Glutamatergic neuron (in vitro differentiated cells): ENCODE measurements at places on chromosomes 5 and 9. TPM values are rescaled to one million over a fixed set of nuclear protein-coding genes. Genes with fewer than 3 reads are reported as not detected.

The PCDHGA11 gene
- total RNA-seq: 12.5 TPM

GRCh38 chr5:16490911-16491310 is 25.3 kb upstream of the ZNF622 start:
- no peak overlapping the region for H3K4me3 ChIP-seq
- peaks cover 4% of the 10 kb centered on the region for H3K4me1 ChIP-seq
- DNase-seq: no peak
- no peak overlapping the region for H3K27ac ChIP-seq
- H3K27me3 ChIP-seq: no peaks in the 10 kb centered on the region

The FAM221B gene
- not detected for total RNA-seq

GRCh38 chr5:101943784-101944183 is 352.3 kb downstream of the SLCO4C1 start:
- no peak overlapping the region for H3K4me3 ChIP-seq
- no peaks in the 10 kb centered on the region for H3K36me3 ChIP-seq
- DNase-seq: no peak
- H3K27ac ChIP-seq: no peak overlapping the region

- no peak overlapping the region for H3K4me3 ChIP-seq
- DNase-seq: no peak
- H3K36me3 ChIP-seq: no peaks in the 10 kb centered on the region
- H3K4me1 ChIP-seq: no peaks in the 10 kb centered on the region
These were observed 142.9 kb downstream of the DMAC1 start for GRCh38 chr9:7656636-7657035.

GRCh38 chr9:101468116-101468515 is 32.5 kb upstream of the ALDOB start:
- H3K4me3 ChIP-seq: no peak overlapping the region
- peaks cover 2% of the 10 kb centered on the region for H3K27me3 ChIP-seq
- no peak for DNase-seq
- peaks cover 9% of the 10 kb centered on the region for H3K4me1 ChIP-seq

- H3K27ac ChIP-seq: no peak overlapping the region
- no peak overlapping the region for H3K4me3 ChIP-seq
- H3K36me3 ChIP-seq: no peaks in the 10 kb centered on the region
- no peak for DNase-seq
These were observed 16.5 kb upstream of the CXXC5 start for GRCh38 chr5:139631520-139632165.

- H3K27me3 ChIP-seq: no peaks in the 10 kb centered on the region
- DNase-seq: no peak
- H3K4me1 ChIP-seq: no peaks in the 10 kb centered on the region
These were observed 81.5 kb downstream of the PALM2AKAP2 start for GRCh38 chr9:109861499-109861898.
